Activated CD4-positive, alpha-beta T cell treated with anti-CD3 and anti-CD28 coated beads, Interleukin-10, Interleukin-2, amounts not matched to agents 100 ng/mL and 50 ng/mL, durations not matched to agents 16 hours and 8 hours (primary cell): ENCODE measurements at places on chromosomes 1 and 21.

DNA sequence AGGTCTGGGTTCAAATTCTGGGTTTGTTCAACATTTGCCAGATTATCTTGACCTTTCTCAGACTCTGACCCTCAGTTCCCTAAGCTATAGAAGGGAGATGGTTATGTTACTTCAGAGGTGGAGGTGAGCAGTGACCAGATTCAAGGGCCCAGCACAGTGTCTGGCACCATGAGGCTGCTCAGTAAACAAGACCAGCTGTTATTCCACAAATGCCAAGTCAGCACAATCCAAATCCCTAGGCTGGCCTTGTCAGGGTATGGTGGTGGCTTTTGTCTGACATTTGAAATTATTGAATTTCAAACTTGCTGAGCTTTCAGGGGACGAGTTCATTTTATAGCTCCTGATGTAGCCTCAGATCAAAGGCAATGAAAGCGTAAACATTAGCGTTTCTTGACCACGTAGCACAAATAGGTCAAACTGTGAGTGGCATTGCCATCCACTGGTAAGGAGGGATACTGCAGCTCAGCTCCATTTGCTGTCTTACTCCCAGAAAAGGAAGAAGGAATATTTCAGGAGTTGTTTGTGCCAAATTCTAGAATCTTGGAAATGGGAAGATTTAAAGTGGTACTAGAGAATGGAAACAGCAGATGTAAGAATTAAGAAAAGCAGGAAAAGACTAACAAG, 94.3 kb upstream of the EDN2 start:
- DNase-seq, result no peak

- peak; percentile 25 for DNase-seq
Observed at GRCh38 chr1:108560189-108560873, 431 bp downstream of the EEIG2 start.

DNA sequence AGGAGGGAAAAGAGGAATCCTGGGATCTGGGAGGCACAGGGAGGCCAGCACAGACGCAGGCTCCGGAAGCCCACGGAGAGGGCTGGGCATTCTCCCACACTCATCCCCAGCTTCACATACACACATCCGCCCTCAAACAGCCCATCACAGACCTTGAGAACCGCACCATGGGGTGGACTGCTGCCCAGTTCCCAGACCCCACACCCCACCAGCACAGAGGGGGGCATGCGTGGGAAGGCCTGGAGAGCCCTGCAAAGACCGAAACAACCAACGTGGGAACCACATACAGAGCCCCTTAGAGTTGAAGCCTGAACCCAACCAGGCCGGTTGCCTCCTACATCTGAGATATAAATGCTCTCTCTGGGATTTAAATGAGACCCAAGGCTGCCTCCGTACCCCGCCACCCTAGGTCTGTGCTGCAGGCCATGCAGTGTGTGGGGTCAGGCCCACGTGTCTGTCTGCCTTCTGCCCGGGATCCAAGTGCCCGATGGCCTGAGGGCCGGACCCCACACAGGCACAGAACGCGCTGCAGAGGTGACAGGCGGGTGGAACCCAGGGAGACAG, 126.2 kb upstream of the COL6A1 start:
- no peak for DNase-seq

GRCh38 chr1:22414244-22414751, 37.4 kb upstream of the ZBTB40 start:
- no peak for DNase-seq

- DNase-seq, result no peak
Observed at GRCh38 chr1:172350856-172351255, 69.6 kb upstream of the C1orf105 start.

DNA sequence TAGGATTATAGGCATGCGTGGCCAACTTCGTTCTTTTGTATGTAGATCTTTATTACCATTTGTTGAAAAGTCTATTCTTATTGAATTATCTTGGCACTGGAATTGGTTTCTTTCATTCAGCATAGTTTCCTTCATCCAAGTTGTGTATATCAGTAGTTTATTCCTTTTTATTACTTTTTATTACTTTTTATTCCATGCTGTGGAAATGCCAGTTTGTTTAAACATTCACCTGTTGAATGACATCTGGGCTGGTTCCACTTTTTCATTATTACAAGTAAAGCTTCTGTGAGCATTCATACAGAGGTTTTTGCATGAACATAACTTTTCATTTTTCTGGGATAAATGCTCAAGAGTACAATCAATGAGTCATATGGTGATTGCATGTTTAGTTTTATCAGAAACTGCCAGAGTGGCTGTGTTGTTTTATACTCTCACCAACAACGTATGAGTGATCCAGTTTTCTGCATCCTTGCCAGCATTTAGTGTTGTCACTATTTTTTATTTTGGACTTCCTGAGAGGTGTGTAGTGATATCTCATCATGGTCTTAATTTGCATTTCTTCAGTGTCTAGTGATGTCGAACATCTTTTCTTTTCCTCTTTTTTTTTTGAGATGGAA, 28.6 kb downstream of the PTPRU start:
- no peak for DNase-seq

DNA sequence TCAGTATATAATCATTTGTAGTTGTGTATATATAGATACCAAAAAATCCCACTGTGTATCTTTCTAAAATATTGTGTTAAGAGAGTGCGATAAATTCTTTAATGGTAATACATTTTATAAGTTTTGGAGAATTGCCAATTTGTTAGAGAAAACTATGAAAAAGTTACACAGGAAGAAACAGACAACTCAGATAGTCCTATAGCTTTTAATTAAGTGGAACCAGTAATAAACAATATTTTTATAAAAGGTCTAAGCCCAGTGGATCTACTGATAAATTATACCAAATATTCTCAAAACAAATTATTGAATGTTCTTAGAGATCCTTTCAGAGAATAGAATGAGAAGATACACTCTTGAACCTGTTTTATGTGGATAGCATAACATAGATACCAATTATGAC, 50.6 kb downstream of the OBSCN start:
- no peak for DNase-seq

- DNase-seq, result no peak
Observed at GRCh38 chr1:220225957-220226356, 46.3 kb downstream of the RAB3GAP2 start.

GRCh38 chr1:225319871-225320270, 108.0 kb downstream of the LBR start:
- no peak for DNase-seq

DNA sequence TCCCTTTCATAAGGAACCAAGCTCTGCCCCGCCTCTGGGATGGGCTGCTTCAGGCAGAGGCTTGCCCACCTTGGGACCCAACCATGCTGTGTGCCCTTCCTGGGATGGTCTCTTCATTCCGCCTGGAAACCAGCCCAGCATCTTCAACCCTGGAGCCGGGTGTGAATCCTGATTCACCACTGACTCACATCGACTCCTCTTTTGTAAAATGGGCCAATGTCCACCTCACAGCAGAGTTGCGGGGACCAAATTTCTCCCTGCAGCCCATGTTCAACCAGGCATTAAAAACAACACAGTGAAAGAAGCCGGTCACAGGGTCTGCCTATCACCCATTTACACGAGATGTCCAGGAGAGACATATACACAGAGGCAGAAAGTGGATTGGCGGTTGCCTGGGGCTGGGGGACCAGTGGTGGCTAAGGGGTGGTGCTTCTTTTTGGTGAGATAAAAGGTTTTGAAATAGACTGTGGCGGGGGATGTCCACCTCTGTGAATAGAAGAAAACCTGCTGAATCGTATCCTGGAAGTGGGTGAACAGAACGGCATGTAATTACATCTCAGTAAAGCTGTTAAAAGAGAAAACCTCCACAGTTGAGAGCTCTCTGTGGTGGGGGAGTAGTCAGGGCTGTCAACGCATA, 6.9 kb upstream of the GPR153 start:
- DNase-seq, result no peak

- no peak for DNase-seq
Observed at GRCh38 chr1:10319750-10320149, 79.1 kb upstream of the PGD start.

GRCh38 chr1:46686255-46686654, 14.6 kb downstream of the TEX38 start:
- no peak for DNase-seq

DNA sequence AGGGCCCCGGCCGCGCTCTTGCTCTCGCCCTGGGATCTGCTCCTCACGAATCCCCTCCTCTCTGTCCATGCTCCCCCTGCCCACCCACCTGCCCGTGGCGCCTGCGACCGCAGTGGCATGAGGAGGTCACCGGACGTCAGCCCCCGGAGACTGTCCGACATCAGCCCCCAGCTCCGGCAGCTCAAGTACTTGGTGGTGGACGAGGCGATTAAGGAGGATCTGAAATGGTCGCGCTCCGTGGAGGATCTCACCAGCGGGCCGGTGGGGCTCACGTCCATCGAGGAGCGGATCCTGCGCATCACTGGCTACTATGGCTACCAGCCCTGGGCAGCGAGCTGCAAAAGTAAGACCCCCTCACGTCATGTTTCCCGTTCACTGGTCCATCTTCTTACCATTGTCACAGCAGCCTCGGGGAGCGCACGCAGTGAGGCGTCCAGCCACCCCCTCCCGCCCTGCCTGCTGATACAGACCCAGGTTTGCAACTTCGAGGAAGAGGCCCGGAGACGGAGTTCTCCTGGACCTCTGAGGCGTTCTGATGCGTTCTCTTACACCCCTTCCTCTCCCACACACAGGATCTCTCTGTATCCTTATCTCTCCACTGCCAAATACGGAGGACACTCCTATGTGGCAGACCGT, 1.1 kb downstream of the SLC35F3 start:
- DNase-seq, result no peak

DNA sequence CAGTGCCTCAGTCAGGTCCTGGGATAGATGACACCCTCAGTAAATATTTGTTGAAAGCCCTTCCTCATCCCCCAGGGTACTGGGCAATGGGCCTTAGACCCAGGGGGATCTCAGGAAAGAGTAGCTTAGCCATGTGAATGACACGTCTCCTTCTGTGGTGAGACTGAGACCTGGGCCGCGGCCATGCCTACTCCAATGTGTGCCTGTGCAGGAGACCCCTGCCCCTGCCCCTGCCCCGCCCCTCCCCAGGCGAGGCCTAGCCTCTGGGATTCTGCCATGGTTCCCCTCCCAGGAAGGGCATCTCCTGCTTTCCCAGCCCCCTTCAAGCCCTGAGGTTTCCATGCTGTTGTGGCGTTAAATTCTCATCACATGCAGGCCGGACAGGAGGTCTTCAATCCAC, 7.1 kb downstream of the MYOM3 start:
- no peak for DNase-seq

GRCh38 chr1:22163564-22163963, 20.7 kb upstream of the WNT4 start:
- DNase-seq, result no peak

GRCh38 chr1:9320520-9321479, 28.1 kb downstream of the SPSB1 start:
- no peak for DNase-seq

- DNase-seq, result no peak
Observed at GRCh38 chr1:35319988-35320713, 51.6 kb downstream of the ZMYM4 start.

DNA sequence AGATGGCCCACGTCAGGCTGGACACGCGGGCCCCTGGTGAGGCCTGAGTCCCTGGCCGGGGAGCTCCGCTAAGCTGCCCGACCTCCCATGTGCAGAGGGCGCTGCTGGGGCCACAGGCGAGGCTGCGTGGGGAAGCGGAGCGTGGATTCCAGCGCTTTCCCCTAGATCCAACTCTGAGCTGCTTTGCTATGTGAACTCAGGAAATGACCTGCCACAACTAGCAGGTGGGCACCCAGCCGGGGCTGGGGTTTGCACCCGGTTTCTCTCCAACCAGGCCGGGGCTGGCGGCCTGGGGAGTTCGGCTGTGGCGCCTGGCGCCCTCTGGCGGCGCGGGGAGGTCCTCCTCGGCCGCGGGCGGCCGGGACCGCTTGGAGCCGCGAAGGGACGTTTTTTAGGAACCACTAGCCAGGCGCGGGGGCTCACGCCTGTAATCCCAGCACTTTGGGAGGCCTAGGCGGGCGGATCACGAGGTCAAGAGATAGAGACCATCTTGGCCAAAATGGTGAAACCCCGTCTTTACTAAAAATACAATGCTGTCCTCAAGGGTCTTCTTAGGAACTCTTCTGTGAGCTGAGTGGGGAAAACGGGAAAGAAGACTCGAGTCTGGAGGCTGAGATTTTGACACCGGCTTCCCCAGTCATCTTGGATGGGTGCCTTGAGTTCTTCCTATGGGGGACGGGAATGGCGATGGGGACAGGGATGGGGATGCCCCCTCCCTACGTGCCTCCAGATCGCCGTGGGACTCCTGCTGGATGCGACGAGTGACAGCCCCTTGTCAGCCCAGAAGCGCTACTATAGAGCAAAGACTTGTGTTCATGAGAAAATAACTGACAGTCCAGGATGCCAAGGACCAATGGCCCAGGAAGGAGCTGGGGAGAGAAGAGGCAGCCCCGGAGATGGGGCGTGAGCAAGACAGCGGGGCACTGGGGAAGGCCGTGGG, 12.6 kb downstream of the PYCR2 start:
- DNase-seq, result peak; percentile 73

DNA sequence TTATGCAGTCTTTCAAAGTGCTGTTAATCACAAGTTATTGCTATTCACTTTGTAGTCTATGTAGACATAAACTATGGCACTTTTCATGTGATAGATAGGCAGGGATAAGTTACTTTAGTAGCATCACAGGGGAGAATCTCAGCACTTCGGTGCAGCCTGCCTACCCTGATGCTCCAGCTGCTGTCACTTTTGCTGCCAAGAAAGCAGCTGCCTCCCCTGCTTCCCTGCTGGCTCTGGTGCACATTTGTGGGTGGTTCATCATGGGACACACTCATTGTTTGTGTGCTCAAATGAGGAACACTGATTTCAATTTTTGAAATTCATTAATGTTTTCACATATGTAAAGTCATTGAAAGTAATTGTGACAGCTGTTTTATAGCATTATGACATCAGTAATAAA, 272.6 kb downstream of the S1PR1 start:
- DNase-seq, result no peak

GRCh38 chr1:48003741-48004531, 6.8 kb upstream of the TRABD2B start:
- DNase-seq, result no peak

- no peak for DNase-seq
Observed at GRCh38 chr1:98104289-98104688, 183.5 kb upstream of the DPYD start.

GRCh38 chr1:248924696-248925532, 18.9 kb downstream of the PGBD2 start:
- DNase-seq, result peak; percentile 89

DNA sequence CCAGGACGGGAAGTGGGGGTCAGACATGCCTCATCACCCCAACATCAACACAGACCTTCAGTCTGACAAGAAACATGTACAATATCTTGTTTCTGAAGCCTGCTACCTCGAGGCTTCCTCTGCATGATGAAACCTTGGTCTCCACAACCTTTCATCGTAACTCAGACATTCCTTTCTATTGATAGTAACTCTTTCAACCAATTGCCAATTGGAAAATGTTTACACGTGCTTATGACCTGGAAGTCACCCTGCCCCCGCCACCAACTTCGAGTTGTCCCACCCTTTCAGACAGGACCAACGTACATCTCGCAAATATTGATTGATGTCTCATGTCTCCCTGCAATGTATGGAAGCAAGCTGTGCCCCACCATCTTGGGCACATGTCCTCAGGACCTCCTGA, 159.5 kb downstream of the ETS2 start:
- DNase-seq, result no peak
